ENCODE measurements at places on chromosomes 4 and X.

DNA sequence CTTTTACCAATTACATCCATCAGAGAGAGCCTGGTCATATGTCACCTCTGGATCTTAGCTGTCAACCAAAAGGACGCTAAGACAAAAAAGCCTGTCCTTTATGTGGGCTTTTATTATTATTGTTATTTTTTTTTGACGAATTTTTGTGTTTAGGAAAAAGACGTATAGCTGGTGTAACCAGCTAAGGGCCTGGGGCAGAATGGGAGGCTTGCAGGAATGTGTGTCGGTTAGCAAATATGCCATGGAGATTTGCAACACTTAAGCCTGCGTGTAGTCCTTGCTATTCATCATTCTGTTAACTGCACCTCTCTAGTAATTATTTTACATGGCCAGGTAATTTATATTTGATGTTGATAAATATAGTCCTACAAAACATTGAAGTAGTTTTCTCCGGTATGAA, 93.5 kb downstream of the TACR3 start:
- no peak for DNase-seq

DNA sequence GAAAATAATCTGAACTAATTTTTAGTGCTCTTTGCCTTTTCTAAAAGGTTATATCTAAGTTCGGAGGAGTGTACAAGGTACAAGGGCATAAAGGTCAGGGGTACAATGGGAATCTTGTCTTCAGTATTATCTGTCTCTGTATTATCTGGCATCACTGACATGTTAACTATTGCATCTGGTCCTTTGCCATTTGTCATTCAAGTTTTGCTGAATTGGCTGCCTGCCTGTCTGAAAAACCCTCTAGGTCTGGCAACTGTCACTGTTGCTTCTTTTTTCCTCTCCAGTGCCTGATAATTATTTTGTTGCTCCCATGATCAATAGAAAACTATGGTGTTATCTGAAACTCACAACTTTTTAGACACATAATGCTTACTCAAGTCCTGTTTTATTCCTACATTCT, 112.5 kb upstream of the STK26 start:
- DNase-seq, result no peak

DNA sequence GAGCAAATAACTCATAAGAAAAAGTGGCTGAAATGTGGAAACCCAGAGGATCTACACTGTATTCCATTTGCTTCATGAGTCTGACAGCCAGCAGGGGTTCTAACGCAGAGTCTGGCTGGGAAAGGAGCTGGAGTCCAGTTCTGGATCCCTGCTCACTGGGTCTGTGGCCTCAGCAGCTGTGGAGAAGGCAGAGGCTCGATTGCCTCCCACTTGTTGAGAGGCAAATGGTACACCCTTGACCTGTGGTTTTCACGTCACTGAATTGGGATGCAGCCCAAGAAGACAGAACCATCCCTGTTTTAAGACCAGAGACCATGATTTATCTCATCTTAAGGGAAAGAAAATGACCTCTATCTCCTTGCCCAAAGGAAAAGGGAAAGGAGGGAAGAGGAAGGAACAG, 147.0 kb upstream of the NOCT start:
- no peak for DNase-seq

DNA sequence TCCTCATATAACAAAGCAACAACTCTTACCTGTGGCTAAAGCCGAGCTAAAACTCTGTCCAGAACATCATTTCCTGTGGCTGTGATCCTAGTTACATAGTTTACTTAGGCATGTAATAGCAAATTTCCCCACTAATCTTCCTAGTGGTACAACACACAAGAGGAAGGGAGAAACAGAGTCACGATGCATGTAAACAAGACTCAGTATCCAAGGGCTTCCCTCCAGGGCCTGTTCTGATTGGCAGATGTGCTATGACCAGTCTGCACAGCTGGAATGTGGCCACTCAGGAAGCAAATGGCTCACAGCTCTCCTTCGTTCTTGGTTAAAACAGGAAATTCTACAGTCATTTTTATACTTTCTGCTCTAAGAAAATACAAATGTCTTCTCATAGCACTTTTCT, 49.2 kb upstream of the PRSS48 start:
- DNase-seq, result no peak

- no peak for DNase-seq
Measured at GRCh38 chr4:7311205-7311604, 118.9 kb downstream of the SORCS2 start.

- no peak for DNase-seq
Measured at GRCh38 chrX:80432863-80433262, 12.6 kb downstream of the TENT5D start.

GRCh38 chr4:2961811-2962441, 1.3 kb downstream of the NOP14 start:
- no peak for DNase-seq

DNA sequence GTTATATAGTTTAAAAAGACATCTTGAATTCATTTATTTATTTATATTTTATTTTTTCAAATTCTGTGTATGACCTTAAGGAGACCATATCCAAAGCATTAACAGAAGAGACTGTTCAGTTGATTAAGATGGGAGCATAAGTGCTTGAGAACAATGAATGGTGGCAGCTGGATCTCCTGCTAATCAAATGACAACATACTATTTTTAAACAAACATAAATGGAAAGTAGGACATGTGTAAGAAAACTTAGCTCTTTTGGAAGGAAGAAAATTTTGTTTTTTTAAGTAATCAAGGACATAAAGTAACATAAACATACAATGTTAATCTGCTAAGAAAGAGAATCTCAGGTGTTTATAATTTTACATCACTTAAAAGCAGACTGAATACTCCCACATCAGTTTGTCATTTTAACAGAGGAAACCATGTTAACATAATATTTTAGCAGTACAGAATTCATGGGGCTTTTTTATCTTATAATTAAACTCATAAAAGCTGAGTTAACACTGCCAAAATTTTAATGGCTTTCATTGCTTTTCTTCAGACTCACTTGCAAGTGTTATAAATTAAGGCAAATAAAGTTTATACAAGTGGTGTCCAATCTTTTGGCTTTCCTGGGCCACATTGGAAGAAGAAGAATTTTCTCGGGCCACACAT, 95.1 kb downstream of the MAD2L1 start:
- no peak for DNase-seq

- DNase-seq, result no peak
Measured at GRCh38 chr4:102263024-102263787, 82.1 kb downstream of the SLC39A8 start.

- DNase-seq, result no peak
Measured at GRCh38 chr4:83605744-83606172, 69.8 kb downstream of the GPAT3 start.

DNA sequence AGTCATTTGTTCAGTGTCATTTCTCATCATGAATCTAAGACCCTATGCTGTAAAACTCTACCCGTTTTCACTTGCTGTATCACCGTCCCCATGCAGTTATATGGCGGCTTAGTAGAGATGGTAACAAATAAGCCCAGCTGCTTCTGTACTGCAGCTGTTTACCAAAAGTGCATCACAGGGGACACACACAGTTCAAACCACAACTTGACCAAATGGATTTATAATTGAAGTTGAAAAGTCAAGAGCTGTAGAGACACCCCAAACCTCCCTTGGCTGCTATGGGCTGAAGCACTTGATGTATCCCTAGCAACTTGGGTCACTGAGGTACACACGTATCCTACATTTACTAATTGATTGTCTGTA, 219.0 kb upstream of the FGF13 start:
- DNase-seq, result no peak

DNA sequence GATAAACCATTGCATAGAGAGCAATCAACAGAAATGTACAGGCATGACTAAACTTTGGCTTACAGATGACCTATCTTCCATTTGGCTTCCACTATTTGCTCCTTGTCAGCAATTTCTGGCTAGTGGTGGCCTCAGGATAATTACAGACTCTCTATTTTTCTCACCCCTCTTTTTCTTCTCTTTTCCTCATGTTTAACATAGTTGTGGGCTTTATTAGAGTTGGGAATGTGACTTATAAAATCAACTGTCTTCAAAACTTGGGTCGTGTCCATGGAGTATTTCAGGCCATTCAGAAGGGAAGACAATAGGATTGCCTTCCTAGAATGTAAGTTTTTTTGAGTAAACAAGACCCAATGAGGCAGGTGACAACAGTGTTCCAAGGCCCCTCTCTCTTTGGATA, 236.2 kb downstream of the FRAS1 start:
- DNase-seq, result no peak

GRCh38 chrX:39720945-39721344, 376.8 kb downstream of the BCOR start:
- no peak for DNase-seq

- no peak for DNase-seq
Measured at GRCh38 chrX:32673193-32673592, 538.2 kb downstream of the DMD start.

DNA sequence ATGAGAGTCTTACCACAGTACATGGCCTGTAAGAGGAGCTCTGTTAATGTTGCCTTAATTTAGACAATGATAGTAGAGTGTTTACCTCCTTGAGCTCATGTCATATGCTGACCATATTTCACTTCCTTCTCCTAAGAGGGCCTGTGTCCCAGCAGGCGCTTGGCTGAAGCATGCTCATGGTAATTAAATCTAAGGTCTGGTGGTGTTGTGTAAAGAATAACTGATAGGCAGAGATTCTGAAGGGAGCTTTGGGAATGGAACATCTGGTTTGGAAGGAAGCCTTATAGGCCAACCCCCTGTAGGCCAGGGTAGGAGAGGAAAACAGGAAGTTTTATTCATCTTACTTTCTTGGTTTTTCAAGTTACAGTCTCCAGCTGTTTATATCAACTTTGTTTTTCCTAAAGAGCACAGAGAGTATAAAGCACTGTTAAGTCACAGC, 300.2 kb downstream of the USP46 start:
- no peak for DNase-seq

- DNase-seq, result no peak
Measured at GRCh38 chrX:108833993-108834392, 97.6 kb upstream of the IRS4 start.

- DNase-seq, result no peak
Measured at GRCh38 chr4:145348291-145348690, 133.4 kb upstream of the SMAD1 start.

DNA sequence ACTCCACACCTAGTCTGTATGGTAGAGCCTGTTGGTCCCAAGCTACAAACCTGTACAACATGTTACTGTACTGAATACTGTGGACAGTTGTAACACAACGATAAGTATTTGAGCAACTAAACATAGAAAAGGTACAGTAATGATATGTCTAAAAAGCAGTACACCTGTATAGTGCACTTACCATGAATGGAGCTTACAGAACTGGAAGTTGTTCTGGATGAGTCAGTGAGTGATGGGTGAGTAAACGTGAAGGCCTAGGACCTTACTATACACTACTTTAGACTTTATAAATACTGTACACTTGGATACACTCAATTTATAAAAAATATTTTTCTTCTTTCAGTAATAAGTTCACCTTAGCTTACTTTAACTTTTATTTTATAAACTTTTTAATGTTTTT, 104.0 kb downstream of the TMA16 start:
- DNase-seq, result no peak

Data from cortex of kidney (tissue), 1 donor.